GM18507 (cell line): ENCODE measurements at places on chromosomes 3 and 15.

- no peak for DNase-seq
Measured at GRCh38 chr15:68259883-68260282, 17.7 kb upstream of the FEM1B start.

DNA sequence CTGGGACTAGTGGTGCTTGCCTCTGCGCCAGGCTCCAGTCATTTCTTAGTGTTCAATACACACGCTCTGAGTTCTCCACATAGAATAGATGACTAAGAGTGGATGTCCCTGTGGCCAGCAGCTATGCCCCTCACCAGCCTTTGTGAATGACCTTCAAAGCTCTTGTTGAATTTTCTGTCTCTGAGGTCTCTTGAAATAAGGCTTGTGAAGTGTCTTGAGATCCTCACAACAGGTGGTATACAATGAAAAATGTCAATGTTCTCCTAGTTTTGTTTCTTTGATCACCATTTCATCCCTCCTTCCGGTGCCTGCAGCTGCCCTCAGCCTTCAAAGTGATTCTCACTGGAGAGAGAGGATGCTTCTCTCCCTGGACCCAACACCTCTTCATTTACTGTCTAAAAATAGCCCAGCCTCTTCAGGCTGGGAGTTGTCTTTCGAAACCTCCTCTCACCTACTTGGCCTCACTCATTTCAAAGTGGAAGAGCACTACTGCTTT, 5.4 kb downstream of the MAPKBP1 start:
- no peak for DNase-seq

- DNase-seq = no peak
Measured at GRCh38 chr3:31300456-31301443, 232.0 kb upstream of the STT3B start.

- no peak for DNase-seq
Measured at GRCh38 chr3:152811974-152812760, 22.8 kb upstream of the P2RY1 start.

DNA sequence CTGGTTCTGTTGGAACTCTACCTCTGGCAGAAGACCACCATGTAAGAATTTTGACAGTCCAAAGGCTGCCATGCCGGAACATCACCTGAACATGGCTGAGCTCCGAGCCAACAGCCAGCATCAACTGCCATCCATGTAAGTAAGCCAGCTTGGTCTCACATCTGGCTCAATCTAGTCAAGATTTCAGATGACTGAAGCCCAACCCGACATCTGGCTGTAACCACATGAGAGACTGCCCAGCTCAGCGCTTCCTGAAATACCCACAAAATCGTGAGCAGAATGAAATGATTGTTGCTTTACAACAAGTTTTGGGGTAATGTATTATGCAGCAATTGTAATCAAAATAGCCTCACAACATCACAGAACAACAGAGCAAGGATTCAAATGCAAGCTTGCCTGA, 32.9 kb downstream of the GHSR start:
- no peak for DNase-seq
